Activated CD4-positive, alpha-beta T cell treated with anti-CD3 and anti-CD28 coated beads, Interleukin-2, amount 50 U/mL, for 1 hour (primary cell): ENCODE measurements at places on chromosomes 13 and 19.

DNA sequence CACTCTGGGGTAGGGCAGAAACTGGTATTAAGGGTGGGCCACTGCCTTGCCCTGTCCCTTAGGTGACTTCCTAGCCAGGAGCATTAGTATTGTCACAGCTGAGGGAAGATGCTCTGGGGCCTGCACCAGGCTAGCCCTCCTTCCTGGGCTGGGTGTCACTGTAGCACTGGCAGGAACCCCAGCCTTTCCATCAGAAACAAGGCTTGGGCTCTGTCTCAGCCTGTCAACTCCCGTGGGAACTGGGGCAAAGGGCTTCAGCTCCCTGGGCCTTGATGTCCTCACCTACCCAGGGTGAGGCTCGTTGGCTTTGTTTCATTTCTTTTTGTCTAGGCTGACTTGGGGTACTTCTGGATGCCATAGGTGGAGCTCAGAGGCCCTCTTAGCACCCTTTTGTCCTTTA lies 18.0 kb downstream of the PAF1 start:
- no peak for DNase-seq

DNA sequence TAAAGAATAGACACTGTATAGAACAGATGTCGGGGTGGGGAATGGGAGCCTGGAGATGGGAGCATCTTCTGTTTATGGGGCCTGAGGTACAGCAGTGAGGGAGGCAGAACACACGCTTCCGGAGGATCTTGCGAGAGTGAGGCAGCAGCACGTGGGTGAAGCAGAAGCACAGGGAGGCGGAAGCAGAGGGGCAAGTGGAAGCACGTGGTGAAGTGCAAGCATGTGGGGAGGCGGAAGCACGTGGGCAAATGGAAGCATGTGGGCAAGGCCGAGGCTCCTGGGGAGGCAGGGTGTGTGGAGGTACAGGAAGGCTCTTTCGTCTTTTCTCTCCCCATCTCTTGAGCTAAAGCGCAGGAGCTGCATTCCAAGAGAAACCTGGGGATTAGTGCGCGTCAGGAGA lies 198.4 kb downstream of the ATP8A2 start:
- no peak for DNase-seq

DNA sequence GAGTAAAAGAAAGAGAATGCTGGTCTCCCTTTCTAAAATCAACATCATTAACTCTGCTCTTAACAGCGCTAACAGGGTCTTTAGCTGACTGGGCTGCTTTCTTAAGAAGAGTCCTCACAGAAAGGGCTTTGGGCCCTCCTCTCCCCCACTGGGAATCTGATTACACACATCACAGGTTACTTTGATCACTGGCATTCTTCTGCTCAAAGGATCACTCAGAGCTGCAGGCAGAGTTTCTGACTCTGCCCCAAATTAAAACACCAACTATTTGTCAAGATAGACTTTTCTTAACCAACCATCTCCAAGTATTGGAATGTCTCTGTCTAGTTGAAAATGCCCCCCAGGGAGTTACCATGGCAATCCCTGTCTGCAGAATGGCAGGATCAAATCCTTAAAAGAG lies 31.1 kb upstream of the SIAH3 start:
- DNase-seq = no peak

- no peak for DNase-seq
Measured at GRCh38 chr13:99230991-99231390, 27.2 kb downstream of the GPR18 start.

GRCh38 chr13:31444266-31444856 lies 244.6 kb downstream of the B3GLCT start:
- DNase-seq = no peak

DNA sequence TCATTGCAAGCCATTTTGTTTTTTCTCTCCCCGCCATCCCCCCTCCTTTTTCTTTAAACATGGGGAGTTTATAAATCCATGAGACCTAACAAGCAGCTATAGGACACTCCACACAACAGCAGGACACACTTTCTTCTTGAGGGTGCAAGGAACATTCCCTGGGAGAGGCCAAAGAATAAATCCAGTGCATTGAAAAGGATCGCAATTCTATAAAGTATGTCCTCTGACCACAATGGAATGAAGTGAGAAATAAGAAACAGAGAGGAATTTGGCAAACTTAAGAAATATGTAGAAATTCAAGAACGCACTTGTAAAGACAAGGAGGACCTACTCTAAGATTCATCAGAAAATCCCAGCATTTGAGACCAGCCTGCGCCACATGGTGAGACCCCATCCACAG lies 11.9 kb downstream of the KLF2 start:
- no peak for DNase-seq

DNA sequence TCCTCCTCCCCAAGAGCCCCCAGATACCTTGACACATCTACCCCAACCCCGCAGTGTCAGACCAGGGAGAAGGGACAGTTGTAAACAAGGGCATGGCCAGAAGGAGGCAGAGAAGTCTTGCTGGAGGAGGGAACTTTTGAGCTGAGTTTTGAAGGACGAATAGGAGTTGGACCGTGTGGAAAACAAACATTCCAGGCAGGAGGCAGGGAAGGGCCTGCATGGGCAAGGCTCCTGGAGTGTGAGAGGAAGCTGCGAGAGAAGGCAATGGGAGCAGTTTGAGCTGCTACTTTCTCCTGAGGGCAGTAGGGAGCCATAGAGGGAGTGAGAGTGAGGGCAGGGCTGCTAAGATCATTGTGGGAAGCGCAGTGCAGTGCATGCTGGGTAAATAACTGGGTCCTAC lies 23.3 kb downstream of the IL12RB1 start:
- peak; percentile 27 for DNase-seq

GRCh38 chr13:109784590-109785140 lies 1.7 kb downstream of the IRS2 start:
- DNase-seq = peak; percentile 63
